ENCODE measurements at places on chromosomes 3 and 15.

- DNase-seq: no peak
These were observed 2.9 kb upstream of the PRRT3 start for GRCh38 chr3:9955067-9955502.

- DNase-seq: no peak
These were observed 260.2 kb downstream of the PDZRN3 start for GRCh38 chr3:73364517-73364916.

GRCh38 chr3:187889601-187890404, 144.5 kb upstream of the BCL6 start:
- no peak for DNase-seq

- DNase-seq: no peak
These were observed 16.3 kb downstream of the SLC9A9 start for GRCh38 chr3:143831994-143832393.

DNA sequence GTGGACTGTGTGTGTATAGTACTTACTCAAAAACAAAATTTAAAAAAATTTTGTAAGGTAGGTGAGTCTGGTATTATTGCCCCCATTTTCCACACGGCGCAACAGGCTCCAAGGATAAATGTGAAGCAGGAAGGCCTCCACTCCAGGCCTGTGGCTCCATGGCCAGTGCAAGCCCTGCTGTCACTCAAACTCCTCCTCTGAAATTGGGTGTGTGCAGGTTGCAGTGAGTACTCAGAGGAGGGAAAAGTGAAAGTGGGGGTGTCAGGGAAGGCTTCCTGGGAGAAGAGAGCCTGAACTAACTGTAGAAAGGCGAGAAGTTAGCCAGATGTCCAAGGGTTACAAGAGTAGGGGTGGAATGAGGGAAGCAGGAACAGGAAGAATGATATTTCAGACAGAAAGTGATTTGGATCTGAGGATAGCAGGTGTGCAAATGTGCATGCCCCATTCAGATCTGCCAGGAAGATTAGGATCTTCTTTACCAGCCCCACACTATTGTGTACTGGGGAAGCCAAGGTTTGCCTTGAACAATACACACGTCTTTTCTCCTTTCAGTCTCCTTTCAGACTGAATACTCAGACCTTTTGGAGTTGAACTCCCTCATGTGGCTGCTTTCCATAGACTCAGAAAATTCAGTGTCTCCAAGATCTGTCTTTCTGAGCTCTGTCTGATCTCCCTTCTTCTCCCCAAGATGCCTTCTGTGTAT, 48.7 kb upstream of the RYK start:
- DNase-seq: no peak

DNA sequence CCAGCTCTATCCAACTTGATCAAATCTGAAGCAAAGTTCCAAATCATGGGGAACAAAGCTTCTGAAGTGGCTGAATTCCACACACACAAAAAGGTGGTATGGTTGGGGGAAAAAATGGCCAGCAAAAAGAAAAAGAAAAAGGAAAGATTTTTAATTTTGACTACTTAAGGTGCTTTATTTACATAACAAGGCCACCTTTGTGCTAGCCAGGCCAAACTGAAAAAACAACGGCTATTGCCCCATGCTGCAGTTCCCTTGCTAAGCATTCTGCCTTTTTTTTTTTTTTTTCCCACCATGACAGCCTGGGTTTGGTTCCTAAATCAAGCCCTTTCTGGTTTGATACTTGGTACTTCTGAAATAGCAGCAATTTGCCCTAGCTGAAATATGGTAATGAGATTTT, 66.5 kb upstream of the DAZL start:
- no peak for DNase-seq

- DNase-seq: no peak
These were observed 39.0 kb downstream of the MED12L start for GRCh38 chr3:151124476-151124875.

DNA sequence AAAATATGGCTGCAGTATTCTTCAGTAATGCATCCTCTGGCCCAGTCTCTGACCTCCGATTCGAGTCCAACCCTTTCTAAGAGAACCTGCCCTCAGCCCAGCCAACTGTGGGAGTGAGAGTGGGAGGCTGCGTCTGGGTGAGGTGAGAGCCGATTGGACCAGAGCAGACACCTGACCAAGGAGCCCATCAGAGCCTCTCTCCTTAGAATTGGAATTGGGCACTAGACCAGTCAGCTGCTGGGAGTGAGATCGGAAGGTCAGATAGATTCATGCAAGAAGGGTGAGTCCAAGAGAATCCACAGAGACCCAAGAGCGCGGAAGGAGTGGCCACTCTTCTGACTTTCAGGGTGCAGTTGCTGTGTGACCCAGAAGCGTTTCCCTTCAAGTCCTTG, 10.2 kb downstream of the RASL12 start:
- DNase-seq: no peak

DNA sequence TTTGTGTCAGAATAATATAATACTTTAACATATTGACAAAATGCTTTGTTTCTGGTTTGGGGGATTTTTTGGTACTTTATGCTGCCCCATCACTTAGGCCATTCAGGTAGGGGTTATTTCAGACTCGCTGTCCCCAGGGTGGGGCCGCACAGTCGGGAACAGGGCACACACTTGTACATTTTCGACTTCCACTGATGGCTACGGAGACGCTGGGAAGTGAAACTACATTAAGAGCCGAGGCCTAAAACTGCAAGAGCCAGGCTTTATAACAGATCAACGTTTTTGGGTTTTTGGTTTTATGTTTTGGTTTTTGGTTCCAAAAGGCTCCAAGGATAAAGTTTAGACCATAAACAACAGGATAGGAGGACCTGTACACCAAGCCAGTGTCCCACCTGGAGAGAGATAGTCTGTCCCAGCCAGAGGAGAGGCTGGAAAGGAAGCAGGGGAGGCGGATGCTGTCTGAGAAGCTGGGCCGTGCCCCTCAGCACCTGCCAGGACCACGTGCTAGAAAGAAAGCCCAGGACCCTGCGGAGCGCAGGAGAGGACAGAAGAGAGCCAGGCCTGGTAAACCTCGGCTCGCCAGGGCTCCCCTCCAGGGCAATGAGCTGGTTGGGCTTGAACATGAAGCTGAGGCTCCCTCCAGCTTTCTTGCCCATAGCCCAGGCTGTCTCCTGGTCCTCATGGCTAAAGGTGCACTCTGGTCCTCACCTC, 111.7 kb downstream of the CHSY1 start:
- DNase-seq: no peak

DNA sequence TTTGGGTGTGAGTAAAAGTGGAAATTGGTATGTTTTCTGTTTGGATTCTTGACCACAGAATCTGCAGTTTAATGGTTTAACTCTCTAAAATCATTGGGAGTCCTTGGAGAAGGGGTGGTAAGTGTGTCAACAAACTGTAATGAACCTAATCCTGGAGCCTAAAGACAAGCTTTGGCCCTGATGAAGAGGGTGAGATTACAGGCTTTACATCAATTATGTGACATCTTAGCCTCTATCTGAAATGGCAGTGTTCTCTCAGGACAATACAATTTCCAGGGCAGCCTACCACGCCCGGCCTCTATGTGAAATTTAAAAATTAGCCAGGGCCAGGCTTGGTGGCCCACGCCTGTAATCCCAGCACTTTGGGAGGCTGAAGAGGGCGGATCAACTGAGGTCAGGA, 4.3 kb upstream of the PKM start:
- no peak for DNase-seq

- no peak for DNase-seq
These were observed 134.0 kb downstream of the FHIT start for GRCh38 chr3:61117045-61117898.

DNA sequence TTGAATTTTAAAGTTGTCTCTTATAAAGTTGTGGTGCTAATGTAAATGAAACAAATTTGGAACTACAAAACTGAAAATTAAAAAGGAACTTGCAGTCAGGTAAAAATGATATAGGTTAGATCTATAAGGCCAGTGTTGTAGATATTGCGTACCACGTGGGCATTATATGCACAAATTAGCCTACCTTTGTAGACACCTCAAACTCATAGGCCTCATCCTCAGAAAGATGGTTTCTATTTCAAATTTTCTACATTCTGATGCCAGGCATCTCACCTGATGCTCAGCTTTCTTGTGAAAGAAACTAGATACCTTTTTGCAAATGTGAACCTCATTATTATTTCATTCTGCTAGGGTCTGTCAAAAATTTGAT, 25.6 kb downstream of the TMEM207 start:
- DNase-seq: no peak

- no peak for DNase-seq
These were observed 293.2 kb downstream of the CNTN4 start for GRCh38 chr3:2391896-2392295.

DNA sequence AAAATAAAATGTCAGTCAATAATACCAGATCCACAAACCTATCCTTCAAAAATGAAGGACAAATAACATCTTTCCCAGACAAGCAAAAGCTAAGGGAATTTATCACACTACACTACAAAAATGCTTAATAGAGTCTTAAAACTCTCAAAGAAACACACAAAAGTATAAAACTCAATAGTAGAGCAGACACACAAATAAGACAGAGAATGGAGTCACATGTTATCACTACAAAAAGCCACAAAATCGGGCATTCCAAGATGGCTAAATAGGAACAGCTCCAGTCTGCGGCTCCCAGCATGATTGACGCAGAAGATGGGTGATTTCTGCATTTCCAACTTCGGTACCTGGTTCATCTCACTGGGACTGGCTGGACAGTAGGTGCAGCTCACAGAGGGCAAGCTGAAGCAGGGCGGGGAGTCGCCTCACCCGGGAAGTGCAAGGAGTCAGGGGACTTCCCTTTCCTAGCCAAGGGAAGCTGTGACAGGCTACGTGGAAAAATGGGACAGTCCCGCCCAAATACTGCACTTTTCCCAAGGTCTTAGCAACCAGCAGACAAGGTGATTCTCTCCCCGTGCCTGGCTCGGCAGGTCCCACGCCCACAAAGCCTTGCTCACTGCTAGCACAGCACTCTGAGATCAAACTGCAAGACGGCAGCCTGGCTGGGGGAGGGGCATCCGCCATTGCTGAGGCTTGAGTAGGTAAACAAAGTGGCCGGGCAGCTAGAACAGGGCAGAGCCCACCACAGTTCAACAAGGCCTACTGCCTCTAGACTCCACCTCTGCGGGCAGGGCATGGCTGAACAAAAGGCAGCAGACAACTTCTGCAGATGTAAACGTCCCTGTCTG, 46.3 kb downstream of the SENP7 start:
- peak; percentile 55 for DNase-seq

DNA sequence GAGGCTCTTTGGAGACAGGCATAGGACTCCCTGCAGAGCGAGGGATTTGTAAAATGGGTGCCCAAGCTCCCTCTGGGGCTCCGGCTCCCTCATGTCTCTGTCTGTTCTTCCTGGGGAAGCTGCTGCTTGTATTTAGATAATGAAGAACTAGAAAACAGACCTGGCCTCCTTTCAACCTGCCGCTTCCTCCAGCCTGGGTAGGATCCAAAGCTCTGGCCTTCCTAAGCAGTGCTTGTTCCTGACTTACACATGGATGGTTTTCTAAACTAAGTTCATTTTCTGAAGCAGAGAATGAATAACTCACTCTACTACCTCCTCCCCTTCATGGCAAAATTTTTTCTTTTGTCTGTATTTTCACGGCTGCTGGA, 36.9 kb upstream of the MYZAP start:
- no peak for DNase-seq

DNA sequence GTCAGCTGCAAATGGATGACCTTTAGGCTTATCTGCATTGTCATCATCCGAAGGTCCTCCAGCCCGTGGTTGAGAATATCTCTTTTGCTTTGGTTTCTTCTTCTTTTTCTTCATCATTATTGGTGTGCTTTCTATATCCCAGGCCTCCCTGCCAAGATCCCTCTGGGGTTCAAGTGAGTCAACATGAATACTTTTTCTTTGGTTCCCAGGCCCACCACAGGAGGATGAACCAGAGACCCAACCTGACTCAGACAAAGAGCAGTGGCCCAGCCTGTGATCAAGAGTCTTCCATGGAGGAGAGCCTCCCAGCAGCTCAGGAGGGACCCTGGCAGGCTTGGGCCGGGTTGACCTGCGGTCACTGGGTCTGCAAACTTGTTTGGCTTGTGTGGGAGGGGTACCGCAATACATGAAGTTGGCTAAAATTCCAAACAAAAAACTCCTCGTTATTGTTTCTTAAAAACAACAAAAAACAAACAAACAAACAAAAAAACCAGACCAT, 104.2 kb downstream of the MAP4 start:
- no peak for DNase-seq

DNA sequence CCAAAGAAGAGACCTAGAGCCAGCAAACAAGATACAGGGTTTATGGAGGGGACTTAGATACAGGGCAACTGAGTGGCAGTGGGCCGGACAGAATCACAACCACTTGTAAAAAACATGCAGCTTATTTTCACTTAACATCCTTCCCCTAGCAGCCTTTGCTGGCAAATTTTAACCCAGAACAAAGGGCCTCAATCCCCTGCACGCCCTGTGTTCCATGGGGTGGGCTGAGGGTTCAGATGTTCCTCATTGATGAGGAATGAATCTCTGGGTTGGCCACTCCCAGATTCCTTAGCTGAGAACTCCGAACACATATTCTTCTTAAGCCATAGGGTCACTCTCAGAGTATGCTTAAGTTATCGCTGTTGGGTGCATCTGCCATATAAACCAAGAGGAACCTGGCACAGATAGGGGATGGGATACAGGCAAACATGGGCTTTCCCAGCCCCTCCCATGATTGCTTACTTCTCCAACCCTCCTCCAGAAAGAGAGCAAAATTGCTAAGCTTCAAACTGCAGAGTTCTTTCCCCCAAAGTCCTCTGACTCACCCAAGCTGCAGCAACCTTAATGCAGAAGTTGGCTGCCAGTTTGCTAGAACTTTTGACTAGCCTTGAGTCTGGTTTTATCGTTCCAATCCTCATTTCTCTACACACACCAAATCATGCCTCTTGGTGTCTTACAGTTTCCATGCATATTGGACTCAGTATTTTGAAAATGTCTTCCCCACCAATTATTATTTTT, 146.9 kb downstream of the CD47 start:
- DNase-seq: no peak

DNA sequence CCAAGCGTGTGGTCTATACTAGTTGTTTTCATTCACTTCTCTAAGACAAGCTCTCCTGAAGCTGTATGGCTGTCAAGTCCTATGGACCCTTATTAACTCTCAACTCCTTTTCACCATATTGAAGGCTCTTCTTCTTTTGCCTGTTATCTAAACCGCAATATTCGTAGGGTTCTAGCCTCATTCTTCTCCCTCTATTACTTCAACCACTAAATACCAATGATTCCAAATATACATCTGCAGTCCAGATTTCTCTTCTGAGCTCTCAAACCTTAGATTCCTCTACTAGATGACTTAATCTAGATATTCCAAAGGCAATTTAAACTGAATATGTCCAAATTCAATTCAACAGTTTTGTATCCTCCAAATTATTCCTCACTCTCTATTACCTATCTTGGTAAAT, 24.6 kb downstream of the AQR start:
- DNase-seq: no peak

GRCh38 chr3:162610261-162610660, 1113.7 kb downstream of the OTOL1 start:
- DNase-seq: no peak

- no peak for DNase-seq
These were observed 178.5 kb upstream of the ZBTB20 start for GRCh38 chr3:115325539-115325938.

DNA sequence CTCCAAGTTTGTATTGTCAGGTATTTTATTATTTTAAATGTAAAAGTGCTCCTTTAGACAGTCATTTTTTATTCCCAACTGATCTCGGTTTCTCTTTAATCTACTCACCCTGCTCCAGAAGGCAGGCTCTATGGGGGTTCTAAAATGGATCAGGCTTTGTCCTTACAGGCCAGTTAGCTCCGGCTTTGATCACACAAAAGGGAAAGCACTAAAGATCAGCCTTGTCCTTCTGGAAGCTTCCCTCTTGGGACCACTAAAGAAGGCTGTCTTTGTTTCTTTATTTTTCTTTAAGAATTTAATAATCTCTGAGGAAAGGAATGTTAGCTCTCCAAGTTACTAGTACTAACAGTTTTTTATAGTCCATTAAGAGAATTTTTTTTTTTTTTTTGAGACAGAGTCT, 560.5 kb upstream of the ZNF717 start:
- no peak for DNase-seq
